ENCODE measurements at places on chromosomes 4 and X. TPM values are rescaled to one million over a fixed set of nuclear protein-coding genes. Genes with fewer than 3 reads are reported as not detected.

Gene SLC9B1
- total RNA-seq, result 0.44 TPM

Gene NR3C2
- 13.8 TPM for total RNA-seq

DNA sequence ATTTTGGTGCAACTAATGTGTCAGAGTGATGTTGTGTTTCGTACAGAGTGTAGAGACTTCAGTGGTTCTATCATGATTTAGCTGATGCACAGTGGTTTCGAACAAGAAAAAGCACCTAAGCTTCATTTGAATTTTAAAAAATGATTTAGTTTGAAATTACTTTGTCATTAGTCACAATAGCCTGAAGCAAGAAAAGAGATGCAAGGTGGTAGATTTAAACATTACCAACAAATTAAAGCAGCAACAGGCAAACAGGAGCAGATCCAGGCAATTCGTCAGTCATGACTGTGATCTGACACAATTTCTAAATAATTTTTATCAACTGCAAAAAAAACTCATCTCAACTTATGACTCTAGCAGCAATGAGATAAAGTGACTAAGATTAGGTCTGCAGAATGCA is 24.6 kb upstream of the COX7B2 start:
- no peak for DNase-seq

GRCh38 chr4:83025563-83025962 is 9.4 kb upstream of the COPS4 start:
- DNase-seq, result no peak

GRCh38 chr4:82721819-82722423 is 76.7 kb downstream of the SCD5 start:
- no peak for DNase-seq
